ENCODE measurements at places on chromosomes 3 and 15.
A peak's percentile ranks its signal among the peaks of the same experiment; 100 is the strongest.

DNA sequence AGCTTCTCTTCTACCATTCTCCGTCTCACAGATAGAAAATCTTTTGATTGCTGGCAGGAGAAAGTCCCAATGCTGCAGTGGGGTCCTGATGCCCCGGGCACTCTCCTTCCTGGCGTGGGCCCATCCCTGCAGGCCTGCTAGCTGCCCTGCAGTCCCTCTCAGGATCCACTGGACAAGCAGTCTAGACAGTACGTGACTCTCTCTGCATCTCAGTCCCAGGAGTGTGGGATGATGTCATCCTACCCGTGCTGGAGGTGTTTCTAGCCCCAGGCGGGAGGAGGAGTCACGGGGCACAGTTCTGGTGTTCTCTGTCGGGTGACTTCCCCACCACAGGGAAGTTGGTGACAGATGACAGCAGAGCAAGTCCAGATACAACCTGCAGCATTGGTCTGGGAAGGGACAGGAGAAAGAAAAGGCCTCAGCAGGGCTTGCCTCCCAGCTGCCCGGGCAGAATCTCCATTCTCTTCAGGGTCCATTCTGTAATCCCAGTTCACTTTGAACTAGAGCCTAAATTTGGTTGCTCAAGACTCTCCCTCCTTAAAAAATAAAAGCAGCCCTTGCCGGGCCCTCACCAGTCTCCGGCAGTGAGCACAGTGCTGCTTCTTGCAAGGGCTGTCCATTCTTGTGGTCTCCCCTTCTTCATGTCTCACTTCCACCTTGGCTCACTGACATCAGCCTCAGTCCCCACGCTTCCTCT lies 30.6 kb downstream of the SLC28A1 start:
- peak; percentile 60 for DNase-seq

GRCh38 chr15:80241508-80241907 lies 10.5 kb downstream of the CTXND1 start:
- no peak for DNase-seq

GRCh38 chr15:85439996-85440395 lies 59.6 kb downstream of the AKAP13 start:
- no peak for DNase-seq

- peak; percentile 41 for DNase-seq
Measured at GRCh38 chr3:196639483-196640296, at the start of gene NRROS. Gene NRROS (plus strand): TSS chr3:196639694. CDS start chr3:196654540, 14,846 bp downstream.

DNA sequence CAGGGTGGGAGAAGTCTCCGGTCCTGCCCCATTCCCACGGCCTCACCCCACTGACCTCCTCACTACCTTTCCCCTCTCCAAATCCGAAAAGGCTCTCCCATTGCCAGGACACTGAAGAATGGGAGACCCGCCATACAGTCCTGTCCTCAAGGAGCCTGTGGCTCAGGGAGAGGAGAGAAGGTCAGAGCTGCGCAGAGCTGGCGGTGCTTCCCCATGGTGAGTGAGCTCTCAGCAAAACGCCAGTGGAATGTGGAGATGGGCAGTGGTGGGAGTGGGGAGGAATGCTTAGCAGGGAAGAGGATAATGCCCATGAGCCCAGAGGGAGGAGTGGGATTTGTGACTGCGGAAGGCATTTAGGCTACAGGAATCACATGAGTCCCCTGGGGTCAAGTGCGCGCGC lies 20.1 kb downstream of the FAM43A start:
- no peak for DNase-seq

DNA sequence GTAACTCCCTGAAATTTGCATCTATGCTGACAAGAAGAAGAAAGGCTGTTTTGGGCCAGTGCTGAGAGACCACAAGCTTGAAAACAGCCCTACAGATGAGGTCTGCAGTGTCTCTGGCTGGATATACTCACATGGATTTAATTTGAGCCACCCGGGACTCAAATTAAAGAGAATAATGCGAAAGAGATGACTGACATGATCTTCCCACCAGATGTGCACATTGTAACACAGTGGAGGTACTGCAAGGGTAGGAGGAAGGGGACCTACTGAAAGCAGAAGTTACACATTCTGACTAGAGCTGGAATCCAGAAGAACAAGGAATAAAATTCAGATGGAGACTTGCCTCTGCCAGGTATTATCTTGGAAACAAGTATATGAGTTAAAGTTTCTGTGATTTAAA lies 728.3 kb upstream of the SGO1 start:
- no peak for DNase-seq

DNA sequence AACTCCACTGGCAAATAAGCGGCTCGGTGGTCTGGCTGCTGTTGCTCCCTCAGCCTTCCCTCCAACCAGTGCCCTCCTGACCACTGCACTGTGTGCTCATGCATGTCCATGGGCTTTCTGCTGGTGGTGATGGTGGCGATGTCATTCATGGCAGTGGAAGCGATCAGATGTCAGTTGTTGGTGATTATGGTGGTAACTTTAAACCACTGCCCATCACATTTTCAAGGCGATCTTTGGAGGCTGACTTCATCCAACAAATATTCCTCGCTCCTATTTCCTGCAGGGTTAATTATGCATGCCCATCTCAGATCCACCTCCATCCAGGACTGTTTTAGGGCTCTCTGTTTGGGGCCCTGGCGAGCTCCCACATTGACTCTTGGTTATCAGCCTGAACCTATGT lies 13.4 kb upstream of the HCN4 start:
- DNase-seq, result no peak

DNA sequence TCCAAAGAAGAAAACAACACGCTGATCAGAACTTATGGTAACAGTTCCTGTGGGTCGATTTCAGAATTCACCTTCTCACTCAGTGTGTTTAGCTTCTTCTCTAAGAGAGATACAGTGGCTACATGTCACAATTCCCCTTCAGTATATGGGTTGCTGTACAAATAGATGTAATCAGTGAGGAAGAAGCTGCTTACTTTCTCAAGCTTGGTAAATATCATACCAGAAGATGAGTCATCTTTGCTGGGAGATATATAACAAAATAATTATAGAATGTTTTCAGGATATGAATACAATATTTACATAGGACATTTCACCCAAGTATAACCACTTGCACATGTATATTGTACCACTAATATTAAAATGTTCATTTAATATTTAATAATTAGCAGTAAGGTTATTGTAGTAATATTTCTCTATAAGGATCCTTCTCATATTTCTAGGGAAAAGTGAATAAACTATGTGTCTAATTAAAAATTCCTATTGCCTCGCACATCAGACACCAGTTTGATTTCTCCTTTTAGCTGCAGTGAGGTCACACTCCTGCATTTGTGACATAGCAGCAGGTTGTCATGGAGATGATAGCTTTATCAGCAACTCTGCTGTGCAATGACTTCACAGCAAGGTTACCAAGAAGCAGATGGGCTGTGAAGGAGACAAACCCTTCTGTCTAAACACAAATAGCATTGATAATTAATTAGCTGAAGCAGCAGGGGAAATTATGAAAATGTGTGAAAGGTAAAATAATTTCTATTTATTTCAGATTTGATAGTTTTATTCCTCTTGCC lies 211.4 kb downstream of the TUSC7 start:
- DNase-seq, result no peak

GRCh38 chr15:69847625-69848024 lies 250.1 kb downstream of the TLE3 start:
- no peak for DNase-seq

DNA sequence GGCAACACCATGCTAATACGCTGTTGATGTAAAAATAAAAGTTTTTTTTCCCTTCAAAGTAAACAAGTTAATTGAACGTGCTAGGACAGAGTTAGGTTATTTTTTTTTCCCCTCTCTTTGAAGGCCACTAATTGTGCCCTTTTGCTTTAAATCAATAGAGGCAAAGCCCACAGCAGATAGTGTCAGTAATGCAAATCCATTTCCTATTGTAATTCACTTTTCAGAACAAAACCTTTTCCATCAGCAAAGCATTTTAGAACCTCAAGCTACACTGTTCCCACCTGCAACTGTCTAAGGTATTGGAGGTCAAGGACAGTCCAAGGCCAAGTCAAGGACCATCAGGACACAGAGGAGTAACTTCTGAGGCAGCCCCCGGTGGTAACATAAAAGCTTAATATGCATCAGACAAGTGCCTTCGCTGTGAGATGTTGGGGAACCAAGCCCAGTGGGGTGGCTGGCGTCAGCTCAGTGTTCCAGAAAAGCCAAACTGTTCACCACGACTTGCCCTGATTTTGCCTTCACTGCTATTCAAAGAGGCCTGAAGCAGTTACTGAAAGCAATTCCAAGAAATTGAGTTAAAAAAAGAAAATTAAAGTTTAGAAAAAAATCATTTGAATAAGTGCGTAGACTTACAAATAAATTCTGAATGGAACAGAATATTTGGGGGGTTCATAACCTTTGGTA lies 65.8 kb upstream of the ICE2 start:
- DNase-seq, result no peak

GRCh38 chr3:61250784-61251173 lies 473 bp downstream of the FHIT start:
- peak; percentile 2 for DNase-seq

DNA sequence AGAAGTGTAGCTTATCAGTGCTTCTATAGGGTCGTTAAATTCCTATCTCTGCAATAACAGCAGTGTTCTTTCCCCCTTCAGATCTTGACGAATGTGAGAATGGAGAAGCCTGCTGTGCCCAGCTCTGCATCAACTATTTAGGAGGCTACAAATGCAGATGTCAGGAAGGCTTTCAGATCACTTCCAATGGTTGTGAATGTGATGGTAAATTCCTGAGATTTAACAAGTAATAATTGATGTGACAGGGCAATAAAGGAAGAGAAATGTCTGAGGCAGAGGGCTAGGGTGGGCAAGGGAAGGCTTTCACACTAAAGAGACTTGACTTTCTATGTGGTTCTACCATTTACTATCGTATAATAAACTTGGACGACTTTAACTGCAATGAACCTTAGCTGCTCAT lies 711.7 kb upstream of the GOLIM4 start:
- no peak for DNase-seq

GRCh38 chr15:72824112-72824511 lies 40.6 kb upstream of the ADPGK start:
- DNase-seq, result no peak

DNA sequence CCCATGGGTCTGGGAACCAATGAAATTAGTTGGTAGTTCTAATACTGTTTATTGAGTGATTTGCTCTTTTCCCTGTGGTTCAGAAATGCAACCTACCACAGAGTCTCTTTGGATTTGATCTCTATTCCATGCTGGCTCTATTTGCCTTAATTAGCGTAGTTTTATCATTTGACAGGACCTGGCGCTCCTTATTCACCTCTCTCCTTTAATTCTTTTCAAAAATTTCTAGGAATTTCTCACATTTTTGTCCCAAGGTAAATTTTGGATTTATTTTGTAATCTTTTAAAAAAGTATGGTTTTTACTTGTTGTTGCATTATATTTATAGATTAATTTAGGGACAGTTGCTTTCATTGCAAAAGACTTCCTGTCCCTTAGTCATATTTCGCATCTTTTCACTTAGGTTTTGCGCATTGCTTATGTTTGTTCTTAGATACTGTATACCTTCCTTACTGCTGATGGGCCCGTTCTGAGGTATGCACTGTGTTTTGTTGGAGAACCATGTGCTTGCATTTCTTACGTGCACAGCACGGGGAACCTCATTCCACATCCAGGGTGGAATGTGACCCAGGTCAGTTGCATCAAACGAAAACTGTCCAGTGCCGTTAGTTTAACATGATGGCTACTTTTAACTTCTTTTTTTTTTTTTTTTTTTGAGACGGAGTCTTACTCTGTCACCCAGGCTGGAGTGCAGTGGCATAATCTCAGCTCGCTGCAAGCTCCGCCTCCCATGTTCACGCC lies 27.0 kb downstream of the SENP5 start:
- DNase-seq, result no peak

DNA sequence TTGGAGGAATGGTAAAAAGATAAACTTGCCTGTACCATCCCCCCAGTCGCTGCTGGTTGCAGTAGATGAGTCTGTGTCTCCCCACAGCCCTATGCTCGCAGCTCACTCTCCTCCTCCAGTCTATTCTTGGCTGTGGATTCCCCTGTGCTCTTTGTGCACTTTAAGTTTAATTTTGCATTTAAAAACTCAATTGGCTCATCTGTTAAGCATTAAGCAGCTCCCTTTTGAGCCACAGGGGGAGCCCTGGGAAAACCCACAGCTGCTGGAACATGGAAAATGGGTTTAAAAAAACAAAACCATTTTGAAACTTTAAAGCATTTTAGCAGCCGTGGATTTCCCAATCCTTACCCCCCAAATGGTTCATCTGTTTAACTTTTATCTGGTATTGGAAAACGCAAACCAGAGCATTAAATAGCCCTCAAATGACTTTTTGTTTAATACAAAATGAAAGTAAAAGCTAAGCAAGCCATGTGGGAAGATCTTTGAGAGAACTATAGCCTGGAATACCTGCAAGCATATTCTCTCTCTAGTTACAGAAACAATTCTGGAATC lies 536.9 kb downstream of the ZIC1 start:
- no peak for DNase-seq

GRCh38 chr3:42367903-42368302 lies 42.5 kb downstream of the LYZL4 start:
- DNase-seq, result no peak

GRCh38 chr3:105347625-105348302 lies 18.9 kb upstream of the ALCAM start:
- DNase-seq, result no peak

DNA sequence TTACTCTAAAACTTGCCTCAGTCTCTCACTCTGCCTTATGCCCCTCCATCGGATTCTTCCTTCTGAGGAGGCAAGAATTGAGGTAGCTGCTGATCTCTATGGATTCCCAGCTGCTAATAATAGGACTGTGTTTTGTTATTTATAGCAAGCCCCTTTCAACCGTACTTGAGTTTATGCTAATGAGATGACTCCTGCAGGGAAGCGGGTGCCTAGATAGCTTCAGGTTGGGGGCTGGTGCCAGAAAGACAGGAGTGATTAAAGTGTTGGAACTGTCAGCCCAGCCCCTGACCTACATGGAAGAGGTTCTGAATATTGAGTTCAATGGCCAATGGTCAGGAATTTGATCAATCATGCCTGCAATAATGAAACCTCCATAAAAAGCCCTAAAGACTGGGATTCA lies 21.8 kb upstream of the LIMD1 start:
- no peak for DNase-seq

DNA sequence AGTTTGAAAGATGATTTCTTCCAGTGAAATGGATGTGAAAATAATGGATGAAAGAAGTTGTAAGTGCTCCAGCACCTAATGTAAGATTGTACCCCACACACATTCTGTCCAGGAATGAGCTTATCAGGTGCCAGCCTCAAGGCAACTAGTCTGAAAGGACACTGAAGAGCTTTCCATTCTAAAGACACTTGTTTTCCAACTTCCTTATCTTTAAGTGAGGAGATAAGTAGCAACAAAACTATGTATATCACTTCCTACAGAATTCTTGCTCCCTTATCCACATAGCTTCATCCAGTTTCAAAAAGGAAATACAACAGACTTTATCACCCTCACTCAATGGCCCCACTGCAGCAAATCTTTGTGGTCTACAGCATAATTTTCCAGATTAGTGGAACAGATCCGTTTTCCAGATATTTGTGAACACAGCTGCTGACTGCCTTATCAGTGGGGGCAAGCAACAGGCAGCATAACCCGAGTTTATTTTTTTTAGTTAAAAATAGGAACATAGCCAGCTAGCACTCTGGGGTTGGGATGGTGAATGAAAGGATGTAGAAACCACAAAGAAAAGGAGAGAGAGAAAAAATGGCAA lies 60.6 kb downstream of the CD200R1L start:
- no peak for DNase-seq

GRCh38 chr3:18510947-18511346 lies 85.8 kb upstream of the SATB1 start:
- DNase-seq, result no peak

Measured in stimulated activated CD4-positive, alpha-beta T cell treated with anti-CD3 and anti-CD28 coated beads, TNF-alpha, amount 100 ng/mL, for 24 hours (primary cell).